ENCODE measurements at places on chromosomes 2 and 18. TPM values are rescaled to one million over a fixed set of nuclear protein-coding genes. Genes with fewer than 3 reads are reported as not detected.

Gene TUBA3E
- not detected for total RNA-seq

Gene CYP1B1
- total RNA-seq = 34.4 TPM

Gene ERICH2
- 2.4 TPM for total RNA-seq

Gene UCN
- 4.6 TPM for total RNA-seq

Gene LDLRAD4
- 0.50 TPM for total RNA-seq

Gene ALPG
- not detected for total RNA-seq

Gene VAMP8
- 90.8 TPM for total RNA-seq

Gene NOP58
- 161 TPM for total RNA-seq

Gene ZAP70
- total RNA-seq = not detected

Gene ZBTB7C
- not detected for total RNA-seq

Gene KYNU
- 64.2 TPM for total RNA-seq

Gene C2orf81
- total RNA-seq = 5.7 TPM

Gene STON1
- total RNA-seq = 0.86 TPM

Gene INPP5D
- total RNA-seq = not detected

Gene PLEK
- not detected for total RNA-seq

GRCh38 chr2:238847841-238848690 is at the start of gene TWIST2:
Gene TWIST2 (plus strand): TSS chr2:238848085. CDS start chr2:238848216, 131 bp downstream.
- H3K4me1 ChIP-seq = no peaks in the 10 kb centered on the region
- no peak within 1 kb of the TSS for H3K27ac ChIP-seq
- peaks cover 57% of the 10 kb centered on the region for H3K27me3 ChIP-seq
- H3K36me3 ChIP-seq = no peaks in the 10 kb centered on the region
- DNase-seq = no peak

- no peaks in the 10 kb centered on the region for H3K27me3 ChIP-seq
- no peak overlapping the region for H3K27ac ChIP-seq
- no peaks in the 10 kb centered on the region for H3K36me3 ChIP-seq
- H3K4me1 ChIP-seq = no peaks in the 10 kb centered on the region
These were observed 541.8 kb upstream of the CDH2 start for GRCh38 chr18:28718696-28719095.

DNA sequence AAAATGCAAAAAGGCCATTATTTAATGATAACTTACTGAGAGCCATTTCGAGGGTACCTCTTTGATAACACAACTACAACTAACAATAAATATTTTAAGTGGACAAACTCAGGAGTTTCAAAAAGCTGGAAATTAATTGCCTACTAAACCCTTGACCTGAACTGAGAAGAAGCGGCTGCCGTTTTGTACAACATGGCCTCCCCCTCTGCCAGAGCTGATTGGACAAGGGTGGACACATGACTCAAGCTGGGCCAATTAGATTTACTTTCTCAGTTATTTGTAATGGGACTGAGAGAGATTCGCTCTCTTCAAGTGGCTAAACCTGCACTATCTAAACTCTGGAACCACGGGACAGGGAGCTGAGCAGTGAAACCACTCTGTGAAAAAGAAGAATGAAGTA is 135.9 kb upstream of the SERPINE2 start:
- no peaks in the 10 kb centered on the region for H3K27me3 ChIP-seq
- no peak overlapping the region for H3K4me3 ChIP-seq
- H3K4me1 ChIP-seq = peaks cover 22% of the 10 kb centered on the region
- no peak for DNase-seq
- no peaks in the 10 kb centered on the region for H3K36me3 ChIP-seq
- H3K27ac ChIP-seq = no peak overlapping the region

DNA sequence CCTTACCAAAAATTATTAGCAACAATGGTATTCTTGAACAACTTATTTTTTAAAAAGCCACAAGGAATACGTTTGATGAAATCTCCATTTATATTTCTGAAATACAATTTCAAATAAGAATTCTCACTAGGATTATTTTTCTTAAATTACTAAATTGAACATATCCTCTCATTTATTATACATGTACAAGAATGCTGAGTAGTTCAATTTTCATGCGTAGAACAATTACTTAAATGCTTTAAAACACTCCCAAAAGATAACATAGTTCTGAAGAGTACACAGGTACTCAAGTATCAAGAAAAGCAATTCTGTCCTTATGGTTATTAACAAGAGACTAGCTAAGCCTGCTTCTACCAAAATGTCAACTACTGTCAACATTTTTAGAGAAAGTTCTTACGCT is 268.1 kb downstream of the ZNF385B start:
- H3K27ac ChIP-seq = no peak overlapping the region
- no peaks in the 10 kb centered on the region for H3K27me3 ChIP-seq
- no peak for DNase-seq

GRCh38 chr2:216922175-216922780 is 62.4 kb upstream of the TNP1 start:
- no peak for DNase-seq
- H3K27ac ChIP-seq = no peak overlapping the region
- H3K36me3 ChIP-seq = peaks cover 5% of the 10 kb centered on the region
- H3K4me1 ChIP-seq = no peaks in the 10 kb centered on the region

- H3K4me1 ChIP-seq = no peaks in the 10 kb centered on the region
- no peak overlapping the region for H3K27ac ChIP-seq
- no peak for DNase-seq
- H3K27me3 ChIP-seq = no peaks in the 10 kb centered on the region
These were observed 415.2 kb upstream of the KCNH7 start for GRCh38 chr2:163253621-163254285.

DNA sequence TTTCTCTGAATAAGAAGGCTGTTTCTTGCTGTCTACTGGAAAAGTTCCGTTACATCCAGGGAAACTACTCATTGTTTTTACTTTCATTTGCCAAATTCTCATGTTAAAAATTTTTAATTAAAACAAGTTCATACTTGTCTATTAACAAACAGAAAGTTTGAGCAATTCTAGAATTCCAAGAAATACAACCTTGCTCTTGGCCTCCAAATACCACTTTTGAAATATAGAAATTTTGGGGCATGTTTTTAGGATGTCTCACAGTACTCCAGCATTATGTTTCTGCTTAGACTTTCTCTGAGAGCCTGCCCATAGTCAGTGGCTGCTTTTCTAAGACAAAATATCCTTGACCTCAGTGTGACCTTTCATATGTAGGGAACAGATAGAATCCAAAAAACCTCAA is 228.7 kb upstream of the RND3 start:
- no peaks in the 10 kb centered on the region for H3K4me1 ChIP-seq
- no peak overlapping the region for H3K4me3 ChIP-seq
- no peak for DNase-seq
- H3K36me3 ChIP-seq = peaks cover 5% of the 10 kb centered on the region

DNA sequence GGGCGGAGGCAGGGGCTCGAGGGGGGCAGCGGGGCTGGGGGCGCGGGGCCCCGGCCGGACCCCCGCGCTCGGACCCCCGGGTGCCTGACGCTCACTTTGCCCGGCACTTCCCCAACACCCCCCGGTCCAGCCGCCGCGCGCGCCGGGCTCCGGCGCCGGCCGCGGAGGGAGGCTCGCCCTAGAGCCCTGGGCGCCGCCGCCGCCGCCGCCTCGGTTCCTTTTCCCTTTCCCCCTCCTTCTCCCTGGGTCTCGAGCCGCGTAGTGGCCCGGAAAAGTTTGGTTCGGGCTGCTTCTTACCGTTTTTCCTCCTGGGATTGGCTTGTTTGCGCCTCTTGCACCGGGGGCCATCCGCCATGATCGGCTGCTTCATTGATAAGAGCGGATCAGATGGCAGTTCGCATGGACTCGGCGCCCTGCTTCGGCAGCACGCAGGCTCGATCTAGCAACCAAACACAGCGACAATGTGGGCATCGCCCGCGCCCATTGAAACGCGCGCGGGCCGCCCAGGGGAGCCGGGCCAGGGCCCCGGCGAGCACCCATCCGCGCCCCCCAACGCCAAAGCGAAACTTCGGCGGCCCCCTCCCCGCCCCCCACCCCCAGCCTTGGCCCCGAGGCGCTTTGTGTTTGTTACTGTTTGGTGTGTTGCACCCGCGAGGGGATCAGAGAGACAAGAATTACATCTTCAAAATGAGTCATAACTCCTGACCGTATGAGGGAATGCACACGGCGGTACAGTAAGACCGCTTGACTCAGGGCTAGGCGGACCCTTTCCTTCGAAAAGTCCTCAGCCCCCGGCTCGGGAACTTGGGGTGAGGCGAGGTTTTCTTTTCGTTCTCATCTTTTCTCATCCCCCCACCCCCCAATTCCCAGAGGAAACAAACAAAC is 2.7 kb downstream of the ZEB2 start:
- no peak overlapping the region for H3K4me3 ChIP-seq
- peaks cover 6% of the 10 kb centered on the region for H3K36me3 ChIP-seq
- no peak overlapping the region for H3K27ac ChIP-seq
- H3K4me1 ChIP-seq = peaks cover under 1% of the 10 kb centered on the region

DNA sequence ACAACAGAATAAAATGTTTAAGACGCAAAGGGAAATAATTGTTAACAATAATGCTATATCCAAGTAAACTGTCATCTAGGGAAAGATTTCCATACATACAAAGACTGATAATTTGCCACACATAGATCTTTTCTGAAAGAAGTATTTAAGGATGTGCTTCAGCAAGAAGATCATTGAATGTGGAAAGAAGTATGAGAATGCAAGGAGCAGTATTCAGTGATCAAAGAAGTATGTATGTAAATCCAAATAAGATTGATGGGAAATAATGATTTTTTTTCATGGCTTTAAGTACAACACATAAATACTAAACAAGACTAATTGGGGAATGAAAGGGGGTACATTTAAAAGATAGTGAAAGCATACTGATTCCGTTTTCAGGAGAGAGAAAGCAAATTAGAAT is 410.4 kb upstream of the HS6ST1 start:
- H3K27me3 ChIP-seq = peaks cover 14% of the 10 kb centered on the region
- no peak overlapping the region for H3K27ac ChIP-seq
- H3K36me3 ChIP-seq = no peaks in the 10 kb centered on the region

- no peak overlapping the region for H3K27ac ChIP-seq
- H3K27me3 ChIP-seq = no peaks in the 10 kb centered on the region
- no peaks in the 10 kb centered on the region for H3K36me3 ChIP-seq
- no peaks in the 10 kb centered on the region for H3K4me1 ChIP-seq
- DNase-seq = no peak
- H3K4me3 ChIP-seq = no peak overlapping the region
These were observed 26.0 kb upstream of the NMI start for GRCh38 chr2:151315381-151315903.

DNA sequence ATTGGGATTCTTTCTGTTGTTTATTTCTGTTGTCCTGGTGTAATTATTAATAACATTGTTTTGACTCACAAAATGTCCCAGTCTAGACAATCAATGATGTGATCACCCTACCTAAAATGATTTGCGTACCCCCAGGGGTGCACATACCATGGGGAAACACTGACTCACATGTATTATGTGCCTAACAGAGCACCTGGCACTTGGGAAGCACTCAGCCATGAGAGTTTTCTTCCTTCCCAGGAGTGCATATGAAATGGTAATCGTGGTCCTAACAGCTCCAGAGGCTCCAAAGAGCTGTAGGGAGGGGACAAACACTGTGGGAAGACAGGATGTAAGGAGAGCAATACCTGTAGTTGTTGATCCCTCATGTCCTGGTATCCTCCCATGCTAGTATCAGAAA is 187.8 kb upstream of the ERBB4 start:
- H3K36me3 ChIP-seq = no peaks in the 10 kb centered on the region
- H3K4me1 ChIP-seq = no peaks in the 10 kb centered on the region
- no peak overlapping the region for H3K4me3 ChIP-seq
- DNase-seq = no peak

DNA sequence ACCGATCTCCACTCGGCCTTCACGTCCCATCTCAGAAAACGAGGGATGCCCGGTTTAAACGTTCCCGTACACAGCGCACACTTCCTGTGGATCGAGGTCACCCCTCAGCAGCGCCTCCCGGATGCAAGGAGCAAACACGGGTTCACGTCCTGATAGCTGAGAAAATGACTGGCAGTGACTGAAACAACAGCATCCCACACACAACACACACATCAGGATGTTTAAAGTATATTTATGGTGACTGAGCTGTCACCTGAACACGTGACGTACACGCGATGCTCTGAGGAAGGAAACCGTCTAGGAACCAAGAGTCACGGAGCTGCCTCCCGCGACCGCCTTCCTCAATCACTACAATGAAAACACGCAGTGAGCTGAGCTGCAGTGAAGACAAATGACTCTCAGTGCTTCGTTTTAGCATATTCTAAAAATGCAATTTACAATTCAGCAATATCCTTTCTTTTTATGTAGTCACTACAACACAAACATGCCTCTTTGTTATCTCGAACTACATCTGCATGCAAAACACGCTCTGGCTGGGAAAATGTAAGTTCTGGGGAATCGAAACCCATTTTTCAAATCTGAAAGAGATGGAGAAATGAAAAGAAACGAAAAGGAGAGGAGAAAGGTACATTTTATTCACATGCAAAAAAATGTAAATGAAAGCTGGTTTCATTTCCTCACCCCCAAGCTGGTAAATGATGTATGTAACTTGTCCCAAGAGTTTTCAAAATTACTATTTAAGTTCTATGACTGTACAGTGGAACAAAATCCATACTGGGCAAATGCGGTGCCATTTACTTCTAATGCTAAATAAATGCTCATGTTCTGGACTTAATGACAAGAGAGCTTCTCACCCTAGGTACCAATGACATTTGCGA is 19.8 kb downstream of the HDAC4 start:
- no peak overlapping the region for H3K27ac ChIP-seq
- H3K4me3 ChIP-seq = no peak overlapping the region
- no peaks in the 10 kb centered on the region for H3K36me3 ChIP-seq

DNA sequence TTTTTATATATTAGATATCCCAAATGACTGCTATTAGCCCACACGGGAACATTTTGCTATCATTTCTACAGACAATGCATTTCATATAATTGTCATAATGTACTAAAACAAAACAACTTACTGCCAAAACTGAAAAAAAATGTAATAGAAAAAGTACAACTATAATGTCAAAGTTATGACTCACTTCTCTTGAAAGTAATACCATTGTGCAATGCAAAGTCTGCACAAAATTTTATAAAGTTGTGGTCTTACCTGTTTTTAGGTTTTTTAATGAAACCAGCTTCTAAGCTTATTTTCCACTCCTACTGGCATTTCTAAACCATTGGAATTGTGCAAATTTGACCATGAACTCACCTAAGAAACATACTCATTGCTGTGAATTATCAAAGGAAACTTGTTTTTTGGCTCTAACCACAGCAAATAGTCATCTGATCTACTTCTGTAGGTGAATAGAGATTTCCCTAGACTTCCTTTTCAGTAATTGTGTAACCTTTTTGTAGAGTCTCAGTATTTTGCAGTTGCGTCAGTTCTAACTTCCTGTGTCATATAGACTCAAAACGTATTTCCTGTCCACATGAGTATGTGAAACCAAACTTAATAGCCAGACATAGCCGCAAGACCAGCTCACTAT is 31.9 kb upstream of the TFPI start:
- no peak for DNase-seq
- no peaks in the 10 kb centered on the region for H3K27me3 ChIP-seq
- peaks cover 24% of the 10 kb centered on the region for H3K4me1 ChIP-seq
- H3K4me3 ChIP-seq = no peak overlapping the region
- H3K27ac ChIP-seq = no peak overlapping the region

GRCh38 chr2:104932243-104932642 is 78.3 kb downstream of the POU3F3 start:
- no peak for DNase-seq
- H3K4me3 ChIP-seq = no peak overlapping the region
- no peaks in the 10 kb centered on the region for H3K4me1 ChIP-seq
- no peaks in the 10 kb centered on the region for H3K36me3 ChIP-seq
- H3K27ac ChIP-seq = no peak overlapping the region

All from Calu3 (cell line).